ENCODE measurements at places on chromosomes 2 and 18. TPM values are rescaled to one million over a fixed set of nuclear protein-coding genes. Genes with fewer than 3 reads are reported as not detected.
A peak's percentile ranks its signal among the peaks of the same experiment; 100 is the strongest.

- H3K4me1 ChIP-seq = no peaks in the 10 kb centered on the region
- H3K27me3 ChIP-seq = no peaks in the 10 kb centered on the region
- H3K27ac ChIP-seq = no peak overlapping the region
- no peaks in the 10 kb centered on the region for H3K36me3 ChIP-seq
Measured at GRCh38 chr2:222049946-222050345, 248.9 kb downstream of the PAX3 start.

DNA sequence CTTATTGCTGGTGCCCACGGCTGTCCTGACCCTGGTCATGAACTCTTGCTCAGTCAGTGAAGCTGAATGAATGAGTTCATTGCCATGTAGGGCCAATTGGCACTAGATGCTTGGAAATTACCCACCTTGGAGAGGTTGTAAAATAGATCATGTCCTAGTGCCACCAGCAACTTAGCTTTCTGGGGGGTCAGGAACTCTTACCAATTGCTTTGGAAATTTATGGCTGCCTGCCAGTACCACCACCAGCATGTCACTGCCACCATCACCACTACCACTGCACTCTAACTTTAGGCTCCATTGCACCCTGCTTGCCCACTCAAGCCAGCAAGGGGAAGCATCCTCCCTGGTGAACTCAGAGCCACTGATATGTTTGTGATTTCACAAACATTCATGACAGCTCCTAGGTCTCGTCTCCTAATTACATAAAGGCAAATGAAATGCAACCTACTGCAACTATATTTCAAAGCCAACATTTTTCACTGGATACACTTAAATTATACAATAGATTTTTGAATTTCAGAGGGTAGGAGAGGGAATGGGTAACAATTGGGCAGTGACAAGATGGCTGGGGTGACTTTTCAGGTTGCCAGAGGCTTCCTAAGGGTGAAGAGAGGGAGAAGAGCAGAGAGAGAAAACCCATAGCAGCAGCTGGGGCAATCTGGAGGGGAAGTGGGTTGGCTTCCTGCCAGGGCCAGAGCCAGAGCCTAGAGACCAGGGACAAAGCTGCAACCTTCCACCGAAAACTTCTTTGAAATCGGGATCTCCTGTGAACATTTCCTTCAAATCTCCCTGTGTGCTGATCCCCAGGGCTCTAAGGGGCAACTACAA lies 3.5 kb upstream of the EMILIN1 start:
- no peak overlapping the region for H3K4me3 ChIP-seq
- DNase-seq = peak; percentile 66
- H3K27me3 ChIP-seq = no peaks in the 10 kb centered on the region
- peaks cover 4% of the 10 kb centered on the region for H3K36me3 ChIP-seq

GRCh38 chr2:39893616-39894015 lies 114.6 kb upstream of the THUMPD2 start:
- no peak for DNase-seq
- no peak overlapping the region for H3K27ac ChIP-seq
- H3K4me1 ChIP-seq = no peaks in the 10 kb centered on the region
- no peaks in the 10 kb centered on the region for H3K36me3 ChIP-seq

GRCh38 chr2:112138159-112139032 lies at the start of gene FBLN7:
Gene FBLN7 (plus strand): TSS chr2:112138385. CDS start chr2:112138656, 271 bp downstream.
- H3K4me3 ChIP-seq = peak within 1 kb of the TSS; percentile 72
- H3K36me3 ChIP-seq = no peaks in the 10 kb centered on the region
- peaks cover 5% of the 10 kb centered on the region for H3K4me1 ChIP-seq
- no peaks in the 10 kb centered on the region for H3K27me3 ChIP-seq
- DNase-seq = peak; percentile 89

Gene PROC
- total RNA-seq = 0.29 TPM

Gene CFAP221
- total RNA-seq = 0.36 TPM

Gene GTF2A1L
- total RNA-seq = 1.1 TPM

Data from osteoblast (primary cell).